ENCODE measurements at places on chromosomes 12 and 14.
A peak's percentile ranks its signal among the peaks of the same experiment; 100 is the strongest.

DNA sequence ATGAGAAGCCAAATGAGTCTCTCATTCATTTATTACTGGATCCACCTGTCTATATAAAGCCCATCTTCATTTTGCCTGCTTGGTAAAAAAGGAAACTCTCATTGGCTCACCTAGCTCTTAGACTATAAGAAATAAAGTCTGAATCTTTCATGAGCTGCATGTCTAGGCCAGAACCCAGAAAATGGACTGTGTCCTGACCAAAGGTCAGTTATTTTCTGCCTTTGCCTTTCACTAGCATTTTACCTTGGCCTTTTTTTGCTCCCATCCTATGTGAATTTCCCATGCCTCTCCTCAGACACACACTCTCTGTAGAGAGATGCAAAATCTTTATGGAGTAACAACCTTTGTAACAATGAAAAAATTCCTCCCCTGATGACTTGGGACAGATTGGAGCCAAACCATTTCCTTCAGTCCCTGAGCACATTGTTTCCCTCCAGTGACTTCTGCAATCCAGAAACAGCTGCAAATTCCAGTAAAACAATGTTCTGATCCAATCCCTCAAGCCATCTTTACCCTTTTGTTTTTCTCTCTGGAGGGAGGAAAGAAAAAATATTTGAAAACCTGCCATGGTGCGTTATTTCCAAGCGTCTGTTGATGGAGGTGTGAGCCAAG, 33.6 kb upstream of the MAP3K9 start:
- no peaks in the 10 kb centered on the region for H3K27me3 ChIP-seq
- no peak overlapping the region for H3K4me3 ChIP-seq
- no peaks in the 10 kb centered on the region for H3K4me1 ChIP-seq
- DNase-seq: no peak

DNA sequence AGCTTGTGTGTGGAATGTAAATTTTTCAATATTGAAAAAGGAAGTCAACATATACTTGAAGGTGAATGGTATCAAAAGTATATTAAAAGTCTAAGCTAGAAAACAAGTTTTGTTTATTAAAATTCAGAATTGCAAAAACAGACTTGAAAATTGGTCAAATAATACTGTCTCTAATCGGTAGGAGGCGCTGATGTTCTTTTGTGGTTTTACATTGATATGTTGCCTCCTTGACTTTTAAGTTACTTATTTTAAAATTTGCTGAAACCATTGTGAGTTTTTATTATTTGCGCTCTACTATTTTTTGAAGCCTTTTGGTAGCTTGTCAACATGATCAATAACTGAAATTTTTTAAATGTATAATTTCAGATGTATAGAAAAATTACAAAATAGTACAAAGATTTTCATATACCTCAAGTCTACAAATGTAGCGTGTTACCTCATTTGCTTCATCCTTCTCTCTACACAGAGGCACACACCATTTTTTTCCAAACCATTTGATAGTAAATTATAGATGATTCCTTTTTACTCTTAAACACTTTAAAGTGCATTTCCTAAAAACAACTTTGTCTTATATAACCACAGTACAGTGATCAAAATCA, 6.9 kb downstream of the RTRAF start:
- peaks cover 11% of the 10 kb centered on the region for H3K36me3 ChIP-seq
- no peak overlapping the region for H3K27ac ChIP-seq
- DNase-seq: no peak
- H3K27me3 ChIP-seq: no peaks in the 10 kb centered on the region
- H3K4me1 ChIP-seq: peaks cover 8% of the 10 kb centered on the region

GRCh38 chr14:78848234-78848820, 678.2 kb downstream of the NRXN3 start:
- peaks cover 2% of the 10 kb centered on the region for H3K36me3 ChIP-seq
- DNase-seq: no peak
- no peak overlapping the region for H3K27ac ChIP-seq
- H3K4me3 ChIP-seq: no peak overlapping the region
- H3K27me3 ChIP-seq: peaks cover 17% of the 10 kb centered on the region

DNA sequence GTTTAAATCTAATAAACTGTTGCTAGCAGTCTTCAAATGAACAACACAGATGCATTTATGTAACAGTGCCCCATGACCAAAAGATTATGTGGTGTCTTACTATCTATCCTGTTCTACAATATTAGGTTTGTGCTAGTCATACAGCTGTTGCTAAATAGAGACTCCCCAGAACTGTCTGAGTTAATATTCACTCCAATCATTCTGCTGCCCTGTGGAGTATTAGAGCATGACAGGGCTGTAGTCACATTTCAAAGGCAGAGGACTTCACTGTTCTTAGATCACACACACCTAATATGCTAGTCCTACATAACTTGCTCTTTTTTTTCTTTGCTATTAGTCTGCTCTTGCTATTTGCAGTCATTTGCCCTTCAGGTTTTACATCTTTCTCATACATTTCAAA, 157.6 kb upstream of the MDGA2 start:
- no peak overlapping the region for H3K27ac ChIP-seq
- no peak for DNase-seq
- no peaks in the 10 kb centered on the region for H3K27me3 ChIP-seq
- H3K4me3 ChIP-seq: no peak overlapping the region
- no peaks in the 10 kb centered on the region for H3K4me1 ChIP-seq
- no peaks in the 10 kb centered on the region for H3K36me3 ChIP-seq

- peak overlapping the region; percentile 88 for H3K4me3 ChIP-seq
- DNase-seq: peak; percentile 77
- no peaks in the 10 kb centered on the region for H3K36me3 ChIP-seq
- no peaks in the 10 kb centered on the region for H3K27me3 ChIP-seq
Measured at GRCh38 chr14:50082784-50083466, 33.4 kb downstream of the VCPKMT start.

DNA sequence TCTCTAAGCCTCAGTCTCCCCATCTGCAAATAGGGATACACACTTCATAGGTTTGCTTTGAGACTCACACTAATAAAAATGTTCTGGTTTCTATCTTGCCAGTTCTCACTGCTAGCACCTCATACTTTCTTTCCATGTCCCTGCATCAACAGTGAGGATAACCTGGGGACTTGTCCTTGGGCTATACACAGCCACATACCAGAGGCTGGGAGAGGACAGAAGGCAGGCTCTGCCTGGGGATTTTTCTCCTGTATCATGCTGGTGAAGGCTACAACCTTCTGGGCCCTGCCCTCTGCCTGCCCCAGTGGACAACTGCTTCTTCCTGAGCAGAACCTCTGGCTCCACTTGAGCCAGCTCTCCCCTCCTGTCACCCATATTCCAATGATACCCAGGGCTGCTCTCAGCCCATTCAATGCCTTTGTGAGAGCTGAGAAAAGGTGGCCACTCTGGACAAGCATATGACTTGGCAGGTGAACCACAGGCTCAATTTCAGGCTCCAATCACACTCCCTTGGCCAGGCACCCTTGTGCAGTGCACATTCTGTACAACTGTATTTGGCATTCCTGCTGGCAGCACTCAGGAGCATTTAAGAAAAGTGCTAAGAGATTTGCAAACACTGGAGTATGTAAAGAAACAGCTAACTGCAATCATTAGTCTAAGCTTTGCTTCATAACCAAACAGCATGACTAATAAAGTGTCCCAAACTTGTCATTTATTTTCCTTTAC, 135.8 kb upstream of the VRK1 start:
- peaks cover 62% of the 10 kb centered on the region for H3K27me3 ChIP-seq
- H3K36me3 ChIP-seq: peaks cover 6% of the 10 kb centered on the region
- no peak for DNase-seq
- no peaks in the 10 kb centered on the region for H3K4me1 ChIP-seq

DNA sequence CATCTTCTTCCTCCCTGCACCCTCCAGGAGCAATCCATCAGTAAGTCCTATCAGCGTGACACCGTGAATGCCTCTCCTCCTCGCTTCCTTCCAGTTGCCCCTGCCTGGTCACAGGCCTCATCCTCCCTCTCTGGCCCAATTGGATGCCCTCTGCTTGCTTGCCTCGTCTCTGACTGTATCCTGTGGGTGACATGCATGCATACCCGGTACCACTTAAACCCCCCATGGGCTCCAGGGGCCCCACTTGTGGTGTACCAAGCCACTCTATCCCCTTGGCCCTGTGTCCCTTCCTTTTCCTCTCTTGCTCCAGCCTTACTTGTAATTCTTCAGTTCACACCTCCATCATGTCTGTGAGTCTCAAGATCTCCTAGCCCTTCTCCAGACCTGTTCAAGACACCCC, 106.0 kb upstream of the RTL1 start:
- no peak for DNase-seq
- H3K36me3 ChIP-seq: no peaks in the 10 kb centered on the region

GRCh38 chr12:29682088-29682487, 101.7 kb downstream of the TMTC1 start:
- H3K4me3 ChIP-seq: no peak overlapping the region
- H3K36me3 ChIP-seq: no peaks in the 10 kb centered on the region
- peaks cover 23% of the 10 kb centered on the region for H3K27me3 ChIP-seq
- no peak overlapping the region for H3K27ac ChIP-seq

DNA sequence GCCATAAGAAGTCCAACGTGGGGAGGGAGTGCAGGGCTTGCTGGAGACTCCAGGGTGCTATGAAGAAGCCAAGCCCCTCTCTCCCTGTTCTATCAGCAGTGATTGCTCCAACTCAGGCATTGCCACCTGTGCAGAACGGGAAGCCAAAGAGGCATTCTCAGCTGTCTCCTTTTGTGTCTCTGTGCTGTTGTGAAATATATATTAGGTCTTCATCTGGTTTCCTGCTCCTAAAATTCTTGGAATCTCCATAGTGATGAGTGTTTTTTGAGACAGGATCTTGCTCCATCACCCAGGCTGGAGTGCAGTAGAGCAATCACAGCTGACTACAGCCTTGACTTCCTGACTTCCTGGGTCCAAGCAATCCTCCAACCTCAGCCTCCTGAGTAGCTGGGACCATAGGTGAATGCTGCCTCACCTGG, 51.2 kb upstream of the AEBP2 start:
- H3K4me1 ChIP-seq: no peaks in the 10 kb centered on the region
- H3K4me3 ChIP-seq: no peak overlapping the region
- H3K36me3 ChIP-seq: no peaks in the 10 kb centered on the region
- no peak for DNase-seq
- peaks cover 4% of the 10 kb centered on the region for H3K27me3 ChIP-seq
- no peak overlapping the region for H3K27ac ChIP-seq

DNA sequence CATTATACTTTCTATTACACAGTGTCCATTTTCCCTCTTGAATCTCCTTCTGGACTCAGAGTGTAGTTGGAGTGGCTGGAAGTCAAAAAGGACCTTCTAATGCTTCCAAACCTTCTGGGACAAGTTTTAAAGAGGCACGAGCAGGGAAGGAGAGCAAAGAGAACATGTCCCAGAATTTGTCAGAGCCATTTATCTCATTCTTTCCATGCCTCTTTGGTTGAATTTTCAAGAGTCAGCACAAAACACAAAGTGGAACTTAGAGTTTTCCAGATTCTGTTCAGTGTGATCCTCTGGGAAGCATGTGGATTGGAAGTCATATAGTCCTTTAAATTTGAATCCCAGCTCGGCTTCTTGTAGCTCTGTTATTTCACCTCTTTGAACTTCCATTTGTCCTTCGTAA, 138.2 kb upstream of the PWP1 start:
- H3K27me3 ChIP-seq: no peaks in the 10 kb centered on the region
- no peak overlapping the region for H3K27ac ChIP-seq

DNA sequence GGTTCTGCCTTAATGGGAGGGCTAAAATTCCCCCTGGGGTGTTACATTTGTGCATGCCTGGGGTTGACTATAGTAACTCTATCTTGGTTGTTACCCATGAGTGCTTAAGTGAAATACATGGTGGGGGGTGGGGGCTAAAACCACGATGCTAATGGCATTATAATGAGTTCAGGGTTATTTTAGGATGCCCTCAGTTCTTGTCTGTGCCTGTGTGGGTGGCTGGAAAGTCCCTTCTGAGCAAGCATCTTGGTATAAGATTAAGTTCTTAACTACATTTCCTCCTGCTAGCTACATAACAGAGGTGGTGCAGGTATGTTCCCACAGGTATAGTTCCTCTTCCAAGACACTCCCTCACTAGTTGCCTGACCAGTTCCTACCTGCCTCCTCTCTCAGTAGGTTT, 822.3 kb downstream of the LRFN5 start:
- H3K36me3 ChIP-seq: no peaks in the 10 kb centered on the region
- no peak overlapping the region for H3K4me3 ChIP-seq
- no peak overlapping the region for H3K27ac ChIP-seq

GRCh38 chr12:54421879-54422250, 2.8 kb upstream of the ITGA5 start:
- peaks cover 11% of the 10 kb centered on the region for H3K36me3 ChIP-seq
- H3K27ac ChIP-seq: peak overlapping the region; percentile 88
- peaks cover 14% of the 10 kb centered on the region for H3K27me3 ChIP-seq

DNA sequence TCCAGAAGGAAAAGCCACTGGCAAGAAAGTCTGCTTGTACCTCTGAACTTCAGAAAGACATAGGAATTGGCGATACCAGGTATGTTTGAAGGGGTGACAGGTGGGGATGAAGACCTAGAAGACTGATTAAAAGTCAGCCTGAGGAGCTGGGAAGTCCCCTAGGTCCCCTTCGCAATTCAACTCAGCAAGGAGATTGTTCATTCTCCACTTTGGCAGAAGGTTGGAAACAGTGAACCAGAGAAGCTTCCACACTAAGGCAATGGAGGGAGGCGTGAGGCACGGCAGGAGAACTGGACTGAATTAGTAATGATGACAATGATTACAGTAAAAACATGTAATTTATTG, 240.3 kb upstream of the TMPO start:
- no peaks in the 10 kb centered on the region for H3K36me3 ChIP-seq

DNA sequence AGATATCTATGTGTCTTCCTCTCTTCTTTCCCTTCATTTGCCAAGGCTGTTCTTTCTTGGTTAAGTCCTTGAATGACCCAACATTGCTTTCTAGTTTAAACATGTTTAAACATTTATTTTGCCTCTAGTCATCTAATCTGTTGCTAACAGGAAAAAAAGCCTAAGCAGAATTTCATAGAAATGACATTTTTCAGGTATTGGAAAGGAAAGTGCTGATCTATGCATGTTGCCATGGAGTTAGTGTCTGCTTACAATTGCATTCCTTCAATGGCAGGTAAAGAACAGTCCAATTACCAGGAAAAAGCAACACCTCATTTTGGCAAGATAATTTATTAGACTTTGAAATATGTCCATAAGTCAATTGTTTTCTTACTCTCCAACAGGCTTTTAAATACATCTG, 21.5 kb upstream of the SLC2A13 start:
- no peaks in the 10 kb centered on the region for H3K27me3 ChIP-seq
- no peak for DNase-seq
- H3K36me3 ChIP-seq: no peaks in the 10 kb centered on the region

GRCh38 chr14:57245941-57246340, 22.8 kb downstream of the EXOC5 start:
- H3K4me1 ChIP-seq: peaks cover 11% of the 10 kb centered on the region
- H3K27me3 ChIP-seq: no peaks in the 10 kb centered on the region
- no peak overlapping the region for H3K4me3 ChIP-seq
- H3K36me3 ChIP-seq: peaks cover 5% of the 10 kb centered on the region
- DNase-seq: no peak
- no peak overlapping the region for H3K27ac ChIP-seq

DNA sequence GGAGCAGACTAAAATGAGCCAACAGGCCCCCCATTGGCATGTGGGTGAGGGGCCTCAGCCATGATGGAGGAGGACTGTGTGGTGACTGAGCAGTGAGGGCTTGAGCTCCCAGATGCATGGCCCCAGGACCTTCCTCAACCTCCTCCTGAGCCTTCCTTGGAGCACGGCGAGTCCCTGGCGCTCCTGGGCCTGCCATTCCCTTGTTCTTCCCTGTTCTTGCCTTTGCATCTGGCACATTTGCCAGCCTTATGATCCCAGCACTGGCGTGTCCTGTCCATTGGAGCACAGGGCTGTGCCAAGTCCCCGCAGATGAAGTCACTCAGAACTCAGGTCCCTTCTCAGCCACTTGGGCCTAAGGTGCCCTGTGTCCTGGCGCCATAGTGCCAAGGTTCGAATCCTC, 40.3 kb upstream of the MEG3 start:
- H3K36me3 ChIP-seq: no peaks in the 10 kb centered on the region
- DNase-seq: no peak
- H3K27me3 ChIP-seq: peaks cover 49% of the 10 kb centered on the region
- no peak overlapping the region for H3K27ac ChIP-seq
- H3K4me3 ChIP-seq: no peak overlapping the region

Data from T-helper 17 cell (primary cell).